ENCODE measurements at places on chromosomes 3 and 15.

- peak; percentile 13 for DNase-seq
Measured at GRCh38 chr15:52163321-52164190, 27.6 kb downstream of the GNB5 start.

- no peak for DNase-seq
Measured at GRCh38 chr3:170480111-170480510, 61.4 kb downstream of the CLDN11 start.

- DNase-seq = no peak
Measured at GRCh38 chr3:151726016-151726415, 7.7 kb upstream of the AADACL2 start.

- DNase-seq = no peak
Measured at GRCh38 chr15:82064824-82065223, 19.0 kb upstream of the MEX3B start.

DNA sequence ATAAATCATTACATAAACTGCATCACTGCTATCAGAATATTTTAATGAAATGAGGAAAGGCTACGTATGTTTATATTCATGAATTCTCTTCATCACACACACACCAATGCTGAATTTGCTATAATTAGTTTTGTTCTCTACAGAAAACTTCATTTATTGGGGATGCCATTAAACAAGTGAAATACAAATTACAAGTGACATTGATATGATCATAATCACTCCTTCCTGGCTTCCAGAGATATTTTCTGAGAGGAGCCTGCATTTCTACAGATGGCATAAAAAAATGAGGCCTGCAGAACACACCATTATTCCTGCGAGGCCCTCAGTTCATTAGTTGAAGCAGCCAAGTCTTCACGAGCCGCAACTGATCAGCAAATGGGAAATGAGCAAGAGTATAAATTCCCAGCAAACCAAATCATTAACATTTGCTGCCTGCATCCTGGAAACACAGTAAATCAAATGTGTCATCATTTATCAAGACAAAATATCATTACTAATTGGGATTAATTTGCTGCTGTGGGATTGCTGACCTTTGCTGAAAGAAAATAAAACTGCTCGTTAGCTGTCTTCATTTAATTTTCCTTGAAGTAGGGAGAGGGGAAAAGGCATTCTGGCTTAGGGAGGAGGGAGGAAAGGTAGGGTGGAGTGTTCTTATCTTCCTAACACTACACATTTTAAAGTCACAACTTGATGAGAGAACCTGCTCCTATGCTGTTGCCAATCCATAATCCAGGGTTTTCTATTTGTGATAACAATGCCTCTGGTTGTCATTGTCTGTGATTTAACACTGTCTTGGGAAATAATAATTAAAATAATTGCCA is 921.9 kb downstream of the SQOR start:
- no peak for DNase-seq

GRCh38 chr3:31237887-31238286 is 294.8 kb upstream of the STT3B start:
- no peak for DNase-seq

DNA sequence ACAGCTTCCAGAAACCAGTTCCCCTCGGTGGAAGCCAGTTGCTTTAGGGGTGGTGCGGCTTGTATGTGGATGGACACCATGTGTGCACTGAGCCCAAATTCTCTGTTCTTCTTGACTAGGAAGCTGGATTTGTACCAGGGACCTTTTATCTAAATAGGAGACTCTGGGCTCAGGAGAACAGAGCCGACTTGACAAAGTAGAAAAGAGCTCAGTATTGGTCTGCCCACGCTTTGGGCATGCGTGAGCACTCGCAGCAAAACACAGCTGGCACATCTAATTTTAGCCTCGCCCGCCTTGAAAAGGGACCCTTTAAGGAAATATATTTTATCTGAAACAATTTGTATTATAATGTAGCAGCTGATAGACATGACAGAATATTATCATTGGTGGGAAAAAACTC is 1.1 kb upstream of the RBMS3 start:
- no peak for DNase-seq

GRCh38 chr15:22918056-22918455 is 62.1 kb downstream of the CYFIP1 start:
- no peak for DNase-seq

- DNase-seq = no peak
Measured at GRCh38 chr15:94135486-94136147, 95.7 kb upstream of the MCTP2 start.

- DNase-seq = no peak
Measured at GRCh38 chr3:42591811-42592210, 1.2 kb downstream of the SS18L2 start.

- no peak for DNase-seq
Measured at GRCh38 chr3:48064292-48064829, 48.1 kb upstream of the MAP4 start.

GRCh38 chr15:73686781-73687256 is 2.6 kb downstream of the CD276 start:
- DNase-seq = no peak

DNA sequence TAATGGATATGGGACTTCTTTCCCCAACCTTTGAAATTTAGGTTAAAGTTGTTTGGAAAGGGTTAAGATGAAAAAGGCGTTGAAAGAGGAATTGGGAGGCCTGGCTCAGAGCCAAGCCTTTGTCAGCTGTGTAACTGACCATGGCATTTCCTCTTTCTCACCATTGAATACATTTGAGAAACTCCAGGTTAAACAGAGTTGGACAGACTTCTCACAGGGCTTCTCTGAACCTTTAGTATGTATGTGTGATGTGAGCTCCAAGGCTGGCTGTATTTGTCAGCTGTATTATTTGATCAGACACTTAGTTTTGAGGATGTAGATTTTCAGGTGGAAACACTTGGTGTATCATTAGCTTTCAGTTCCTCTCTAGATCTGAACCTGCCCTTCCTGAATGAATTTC is 136.4 kb upstream of the GOLGA6L4 start:
- DNase-seq = peak; percentile 16

DNA sequence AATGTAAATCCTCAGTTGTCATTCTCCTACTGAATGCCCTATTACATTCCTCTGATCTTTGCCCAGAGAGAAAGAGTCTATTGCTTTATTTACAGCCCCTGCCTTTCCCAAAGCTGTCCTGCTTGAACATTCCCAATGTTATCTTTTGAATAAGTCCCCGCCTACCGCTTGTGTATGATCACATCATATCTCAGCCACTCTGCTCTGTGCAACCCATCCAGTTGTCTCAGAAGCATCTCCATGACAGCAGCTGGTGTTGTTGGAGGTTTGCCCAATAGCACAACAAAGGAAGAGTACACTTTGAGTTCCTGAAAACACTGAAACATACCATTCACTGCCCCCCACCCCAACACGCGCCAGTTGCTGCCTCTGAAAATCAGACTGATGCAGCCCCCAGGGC is 22.0 kb upstream of the FAM3D start:
- DNase-seq = no peak

DNA sequence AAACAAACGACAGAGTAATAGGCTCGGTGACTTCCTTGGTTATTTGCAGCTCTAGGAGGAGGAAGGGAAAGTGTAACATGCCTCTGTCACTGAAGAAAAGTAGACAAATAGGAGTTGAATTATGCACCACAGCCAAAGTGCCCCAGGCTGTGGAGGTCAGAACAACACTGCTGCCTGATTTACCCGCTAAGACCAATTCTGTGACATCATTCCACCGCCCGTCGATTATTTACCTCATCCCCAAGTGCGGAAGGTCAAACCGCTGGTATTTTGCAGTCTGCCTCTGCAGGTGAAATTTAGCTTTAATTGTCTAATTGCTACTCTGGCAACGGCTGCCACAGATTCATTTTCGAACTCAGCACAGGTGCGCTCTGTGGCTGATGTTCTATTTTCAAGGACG is 106.3 kb upstream of the PRICKLE2 start:
- no peak for DNase-seq

- DNase-seq = no peak
Measured at GRCh38 chr15:58340176-58340575, 91.6 kb upstream of the LIPC start.

DNA sequence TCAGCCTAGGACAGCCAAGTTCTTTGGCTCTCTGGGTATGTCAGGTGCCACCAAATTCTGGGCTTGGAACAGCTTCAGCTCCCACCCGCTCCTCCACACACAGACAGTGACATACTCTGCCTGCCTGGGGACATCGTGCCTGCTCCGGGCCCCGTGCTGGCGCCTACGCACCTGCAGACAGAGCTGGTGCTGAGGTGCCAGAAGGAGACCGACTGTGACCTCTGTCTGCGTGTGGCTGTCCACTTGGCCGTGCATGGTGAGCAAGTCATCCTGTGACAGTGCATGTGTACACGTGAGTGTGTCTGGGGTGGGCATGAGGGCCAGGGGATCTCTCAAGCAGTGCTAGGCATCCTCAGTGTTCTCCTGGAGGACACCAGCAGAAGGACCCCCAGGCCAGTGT is 922 bp downstream of the IL17RC start:
- no peak for DNase-seq

Data from CD4-positive, alpha-beta T cell treated with Interleukin-1 beta for 1 hour (primary cell).